ENCODE measurements at places on chromosomes 2 and 18. TPM values are rescaled to one million over a fixed set of nuclear protein-coding genes. Genes with fewer than 3 reads are reported as not detected.

ZDBF2 gene
- 8.5 TPM for total RNA-seq

DNA sequence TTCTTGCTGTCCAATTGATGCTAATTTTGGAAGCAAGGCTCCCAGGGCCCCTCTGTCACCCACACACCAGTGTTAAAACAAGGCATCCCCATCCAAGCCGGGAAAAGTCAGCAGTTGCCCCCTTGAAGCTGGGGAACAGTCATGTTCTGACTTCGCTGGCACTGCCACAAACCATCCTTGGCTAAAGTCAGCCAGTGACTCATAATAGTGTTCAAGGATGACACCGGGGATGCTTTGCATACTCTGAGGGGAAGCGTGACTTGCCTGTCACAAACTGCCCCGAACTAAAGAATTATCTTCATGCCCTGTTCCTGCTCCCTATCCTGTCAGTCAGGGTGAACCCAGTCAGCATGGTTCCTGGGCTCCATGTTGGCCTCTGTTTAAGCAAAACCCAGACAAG, 37.0 kb downstream of the TGFA start:
- DNase-seq: no peak

DSEL gene
- 7.2 TPM for total RNA-seq

- no peak for DNase-seq
Measured at GRCh38 chr2:177318613-177319012, 54.1 kb upstream of the NFE2L2 start.

GRCh38 chr2:8579485-8580085, 102.3 kb upstream of the ID2 start:
- no peak for DNase-seq

AKAIN1 gene
- total RNA-seq: not detected

- DNase-seq: no peak
Measured at GRCh38 chr2:195594248-195594647, 62.8 kb upstream of the SLC39A10 start.

CD8A gene
- total RNA-seq: 2.8 TPM

IL36RN gene
- total RNA-seq: not detected

DNA sequence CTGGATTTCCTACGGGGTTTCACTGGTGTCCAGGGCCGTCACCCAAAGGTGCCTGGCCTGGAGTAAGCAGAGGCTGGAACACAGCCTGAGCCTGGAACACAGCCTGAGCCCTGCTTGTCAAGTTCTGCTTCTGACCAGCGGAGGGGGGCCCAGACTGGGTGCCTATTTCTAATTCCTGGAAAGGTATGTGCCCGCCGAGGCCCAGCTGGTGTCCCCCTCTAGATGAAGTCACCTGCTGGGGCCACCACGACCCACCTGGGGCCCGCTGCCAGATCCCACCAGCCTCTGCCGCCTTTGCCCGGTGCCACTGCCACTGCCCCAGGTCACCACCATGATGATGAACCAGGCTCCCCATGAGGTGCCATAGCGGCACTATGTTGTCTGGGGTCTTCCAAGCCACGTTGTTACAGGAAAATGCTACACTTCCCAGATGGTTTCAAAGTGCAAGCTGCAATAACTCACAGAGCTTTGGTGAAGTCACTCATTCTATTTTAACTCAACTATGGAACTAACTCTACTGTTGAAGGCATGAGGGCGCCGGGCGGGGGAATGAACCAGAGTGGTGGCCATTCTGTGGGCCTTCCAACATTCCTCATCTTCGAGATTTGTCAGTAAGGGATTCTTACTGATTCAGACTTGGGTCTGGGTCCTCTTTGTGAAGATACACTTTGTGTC, 40.9 kb upstream of the LAPTM4A start:
- no peak for DNase-seq

ATP6V1C2 gene
- 0.47 TPM for total RNA-seq

ANKAR gene
- 7.7 TPM for total RNA-seq

PFN4 gene
- total RNA-seq: 0.52 TPM

DNA sequence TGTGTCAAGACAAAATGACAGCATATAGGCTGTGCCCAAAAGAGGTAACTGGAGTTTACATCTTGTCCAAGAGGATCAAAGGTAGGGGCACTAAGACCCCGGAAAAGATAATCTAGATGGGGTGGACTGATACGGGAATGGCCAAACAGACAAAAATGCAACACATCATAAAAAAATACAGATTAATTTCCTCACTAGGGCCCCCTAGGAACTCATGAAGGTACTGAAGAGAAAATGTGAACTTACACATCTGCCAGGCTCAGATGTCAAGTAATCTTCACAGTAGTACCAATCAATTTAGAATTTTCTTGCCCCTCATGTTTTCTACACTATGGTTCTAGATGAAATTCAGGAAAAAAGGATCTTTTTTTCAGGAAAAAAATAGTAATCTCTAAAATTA, 115.6 kb upstream of the REG3A start:
- no peak for DNase-seq

DNA sequence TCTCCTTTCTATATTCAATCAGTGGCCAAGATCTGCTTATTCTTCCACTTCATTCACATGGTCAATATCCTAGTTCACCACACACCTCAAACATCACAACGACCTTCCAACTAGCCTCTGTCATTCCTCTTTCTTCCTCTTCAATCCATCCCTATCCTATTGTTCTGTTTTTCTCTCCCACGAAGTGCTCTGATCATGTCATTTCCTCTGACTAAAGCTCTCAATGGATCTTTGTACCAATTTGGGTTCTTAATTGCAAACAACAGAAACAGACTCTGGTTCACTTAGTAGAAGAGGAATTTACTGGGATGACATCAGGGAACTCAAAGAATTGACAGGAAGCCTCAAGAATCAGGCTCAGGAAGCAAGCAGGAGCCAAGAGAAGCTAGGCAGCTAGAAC, 23.5 kb downstream of the WNT10A start:
- DNase-seq: no peak

KCNK3 gene
- total RNA-seq: 35.4 TPM

UGT1A10 gene
- not detected for total RNA-seq

DNA sequence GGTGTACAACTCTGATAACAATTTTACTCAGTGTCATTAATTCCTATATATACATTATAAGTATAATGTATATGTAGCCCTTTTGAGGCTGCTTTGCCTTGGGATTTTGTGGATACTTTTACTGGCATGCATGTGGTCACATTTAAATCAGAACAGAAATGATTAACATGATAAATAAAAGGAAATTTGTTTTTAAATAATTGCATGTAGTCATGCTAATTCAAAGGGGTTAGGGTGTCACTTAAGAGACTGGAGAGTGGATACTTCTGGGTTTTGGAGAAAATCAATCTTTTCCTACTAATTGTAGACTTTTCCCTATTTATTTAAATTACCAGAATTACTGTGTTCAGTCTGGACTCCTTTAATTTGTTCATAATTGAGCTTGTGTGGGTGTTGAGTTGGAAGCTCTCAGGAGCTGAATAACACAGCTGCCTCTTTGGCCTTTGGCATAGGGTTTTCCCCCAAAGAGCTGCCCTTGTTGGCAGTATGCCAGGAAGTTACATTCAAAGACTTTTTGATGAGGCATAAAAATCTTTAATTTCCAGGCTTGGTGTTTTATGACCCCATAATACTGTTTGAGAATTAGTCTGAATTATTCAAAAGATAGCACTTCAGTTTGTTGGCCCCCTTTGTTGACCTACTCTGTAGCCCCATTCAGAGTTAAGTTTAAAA, 484.7 kb upstream of the NRP2 start:
- DNase-seq: no peak

ALK gene
- total RNA-seq: 0.26 TPM

DNA sequence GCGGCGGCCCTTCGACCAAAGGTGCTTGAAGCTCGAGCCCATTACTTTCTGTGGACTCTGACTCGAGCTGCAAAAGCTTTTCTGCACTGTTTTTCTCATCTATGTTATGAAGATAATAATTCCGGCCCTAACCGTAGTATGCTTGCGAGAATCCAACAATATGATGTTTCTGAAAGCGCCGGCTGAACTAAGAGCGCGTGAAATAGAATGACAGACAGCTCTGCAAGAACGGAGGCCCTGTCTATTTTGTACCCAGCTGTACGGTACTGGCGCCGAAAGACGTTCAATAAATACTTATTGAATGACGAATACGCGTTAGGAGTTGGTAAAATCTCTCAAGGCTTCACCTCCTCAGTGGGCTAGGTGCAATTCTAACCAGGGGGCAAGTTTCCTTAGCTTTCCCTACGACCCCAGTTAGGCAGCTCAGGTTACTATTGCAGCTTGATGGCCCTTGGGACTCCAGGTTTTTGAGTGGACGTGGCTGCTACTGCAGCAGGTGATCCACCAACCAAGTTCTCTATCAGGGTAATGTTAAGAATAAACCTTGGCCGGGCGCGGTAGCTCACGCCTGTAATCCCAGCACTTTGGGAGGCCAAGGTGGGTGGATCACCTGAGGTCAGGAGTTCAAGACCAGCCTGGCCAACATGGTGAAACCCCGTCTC, 570 bp downstream of the SCRN3 start:
- peak; percentile 14 for DNase-seq

- peak; percentile 92 for DNase-seq
Measured at GRCh38 chr2:8676191-8676920, 5.5 kb upstream of the ID2 start.
